ENCODE measurements at places on chromosomes 7 and 10. TPM values are rescaled to one million over a fixed set of nuclear protein-coding genes. Genes with fewer than 3 reads are reported as not detected.

MBL2 gene
- not detected for polyA plus RNA-seq

GRCh38 chr7:157973971-157974677 is 613.5 kb downstream of the PTPRN2 start:
- DNase-seq: no peak

GRCh38 chr7:74527842-74528241 is 74.1 kb downstream of the GTF2IRD1 start:
- DNase-seq: no peak

GRCh38 chr10:68899186-68899745 is 1.8 kb upstream of the DDX50 start:
- DNase-seq: no peak
